ENCODE measurements at places on chromosomes 5 and 9.

DNA sequence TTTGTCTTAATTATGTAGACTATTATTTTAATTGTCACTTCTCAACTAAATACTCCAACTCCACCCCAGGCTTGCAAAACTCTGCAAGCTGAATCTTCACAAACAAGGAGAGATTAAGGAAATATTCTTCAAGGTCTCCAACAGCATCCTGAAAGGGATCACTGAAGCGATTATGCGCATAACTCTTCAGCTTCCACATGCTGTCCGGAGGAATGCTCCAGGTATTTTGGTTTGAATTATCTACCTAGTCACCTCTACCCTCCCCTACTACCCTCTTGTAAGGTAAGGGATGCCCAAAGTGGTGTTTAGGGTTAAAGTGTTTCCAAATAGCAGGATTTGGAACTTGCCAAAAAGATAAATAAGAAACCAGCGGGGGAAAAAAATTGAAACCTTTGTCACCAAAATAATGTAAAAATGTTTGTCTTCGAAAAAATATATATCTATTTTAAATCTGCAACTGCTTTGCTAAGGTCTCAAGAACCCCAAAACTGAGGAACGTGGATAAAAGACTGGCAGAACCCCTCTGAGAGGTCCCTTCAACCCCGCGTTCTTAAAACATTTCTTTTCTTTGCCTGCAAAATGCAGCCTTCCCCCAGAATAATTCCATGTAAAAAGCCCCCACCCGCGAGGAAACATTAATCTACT is 11.6 kb downstream of the PTCH1 start:
- DNase-seq = no peak

- DNase-seq = no peak
These were observed 32.0 kb upstream of the ADAM19 start for GRCh38 chr5:157607371-157608161.

GRCh38 chr5:175715627-175716522 is 58.0 kb downstream of the HRH2 start:
- DNase-seq = no peak

- no peak for DNase-seq
These were observed 209.5 kb upstream of the MVB12B start for GRCh38 chr9:126117158-126117425.

DNA sequence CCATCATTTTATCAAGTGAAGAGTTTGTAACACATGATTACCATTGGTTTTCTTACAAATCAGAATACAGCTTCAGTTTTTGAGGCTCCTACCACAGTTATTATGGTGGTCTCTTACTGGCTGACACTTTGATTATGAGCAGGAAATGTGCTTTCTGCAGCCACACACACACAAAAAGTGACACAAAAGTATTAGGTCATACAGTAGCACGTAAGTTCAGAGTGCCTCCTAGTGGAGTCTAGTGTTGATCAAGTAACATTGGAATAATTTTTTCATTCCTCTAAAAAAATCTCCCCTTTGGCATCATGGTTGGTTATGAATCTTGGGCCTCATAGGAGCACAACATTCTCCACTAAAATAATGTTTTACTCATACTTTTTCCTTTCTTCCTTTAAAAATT is 37.6 kb downstream of the PAM start:
- DNase-seq = no peak

DNA sequence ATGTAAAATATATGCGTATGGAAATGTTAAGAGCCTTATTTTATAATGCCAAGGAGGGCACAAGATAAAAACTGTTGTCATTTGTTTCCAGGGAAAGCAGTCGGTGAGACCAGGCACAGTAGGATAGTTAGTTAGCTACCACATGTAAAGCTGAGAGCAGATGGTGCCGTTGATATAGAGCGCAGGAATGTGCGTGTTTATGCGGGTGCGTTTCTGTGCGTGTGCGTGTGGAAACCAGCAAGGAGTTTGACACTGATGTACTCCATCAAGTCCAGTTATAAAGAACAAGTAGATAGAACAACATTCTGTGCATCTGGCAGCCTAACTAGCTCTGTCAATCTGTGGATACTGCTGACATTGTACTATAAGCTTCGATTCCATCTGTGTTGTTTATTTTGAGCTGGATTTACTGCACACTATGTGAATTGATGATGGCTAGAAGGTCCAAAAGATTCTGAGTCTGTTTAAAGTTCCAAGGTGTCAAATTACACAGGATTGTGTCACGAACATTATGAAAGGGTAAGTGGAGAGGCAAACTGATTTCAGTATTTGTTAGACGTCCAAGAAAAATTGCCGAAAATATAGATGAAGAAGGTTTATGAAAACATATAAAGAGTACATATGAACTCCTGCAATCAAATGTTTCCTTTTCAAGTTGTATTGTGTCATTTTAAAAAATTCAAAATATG is 494.9 kb upstream of the MEF2C start:
- no peak for DNase-seq

DNA sequence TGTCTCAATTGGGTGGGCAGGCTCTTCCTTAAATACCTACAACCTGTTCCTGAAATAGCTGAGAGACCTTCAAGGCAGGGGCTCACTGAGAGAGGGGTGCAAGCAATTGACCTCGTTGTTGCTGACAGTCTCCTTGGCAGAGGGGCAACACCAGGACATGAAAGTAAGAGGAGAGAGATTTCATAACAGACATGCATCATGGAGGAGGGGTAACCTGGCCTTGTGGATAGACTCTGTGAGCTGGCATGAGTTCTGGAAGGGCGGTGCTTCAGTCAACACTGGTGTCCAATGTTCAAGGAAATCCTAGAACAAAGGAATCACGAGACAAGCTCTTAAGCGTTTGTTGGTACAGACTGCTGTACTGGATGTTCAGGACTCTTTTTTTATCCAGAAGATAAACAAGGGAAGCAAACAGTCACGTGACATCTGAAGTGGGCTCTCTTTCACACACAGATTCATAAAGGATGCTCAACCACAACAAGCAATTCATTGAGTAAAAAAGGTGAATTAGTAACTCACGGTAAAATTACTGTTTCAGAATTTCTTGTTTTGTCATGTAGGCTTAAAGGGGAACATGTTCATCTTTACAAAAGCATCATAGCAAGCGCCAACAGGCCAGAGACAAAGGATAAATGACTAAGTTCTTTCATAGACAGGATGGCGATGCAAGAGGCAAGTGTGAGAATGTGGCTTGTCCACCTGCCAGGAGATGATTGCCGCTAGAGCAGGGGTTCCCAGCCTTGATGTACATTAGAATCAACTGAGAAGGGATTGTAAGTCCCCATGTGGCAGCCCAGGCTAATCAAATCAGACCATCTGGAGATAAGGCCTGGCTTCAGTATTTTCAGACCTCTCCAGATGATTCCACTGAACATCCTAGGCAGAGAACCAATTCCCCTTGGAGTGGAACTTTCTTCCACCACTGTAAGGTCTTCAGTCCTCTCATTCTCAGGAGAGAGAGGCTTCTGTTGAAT is 20.7 kb downstream of the ANKRA2 start:
- DNase-seq = no peak

DNA sequence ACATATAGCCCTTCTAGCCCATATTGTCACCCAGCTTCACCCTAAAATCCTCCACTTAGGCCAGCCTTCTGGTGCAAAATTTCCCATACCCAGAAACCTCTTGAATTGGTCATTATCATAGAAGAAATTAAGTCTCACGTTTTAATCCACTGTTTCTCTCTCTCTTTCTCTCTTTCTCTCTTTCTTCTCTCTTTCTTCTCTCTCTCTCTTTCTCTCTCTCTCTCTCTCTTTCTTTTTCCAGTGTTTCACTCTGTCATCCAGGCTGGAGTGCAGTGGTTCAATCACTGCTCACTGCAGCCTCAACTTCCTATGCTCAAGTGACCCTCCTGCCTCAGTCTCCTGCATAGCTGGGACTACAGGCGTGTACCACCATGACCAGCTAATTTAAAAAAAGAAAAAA is 363.4 kb downstream of the TMEM167A start:
- no peak for DNase-seq

DNA sequence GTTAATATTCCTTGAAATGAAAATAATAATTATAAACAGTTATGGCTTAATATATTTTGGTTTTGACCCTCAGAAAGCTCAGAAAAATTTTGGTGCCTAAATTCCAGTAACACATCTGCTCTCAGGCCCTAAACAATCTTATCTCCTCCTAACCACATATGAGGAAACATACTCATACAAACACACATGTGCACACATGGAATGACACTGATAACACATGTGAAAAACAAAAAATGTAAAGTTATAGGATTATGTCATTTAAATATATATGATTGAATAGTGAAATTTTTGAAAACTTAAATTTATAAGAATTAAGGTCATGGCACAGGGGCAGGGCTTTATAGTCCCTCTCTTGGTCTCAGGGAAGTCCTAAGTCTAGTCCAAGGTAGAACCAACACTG is 127.2 kb upstream of the TRPC7 start:
- no peak for DNase-seq

GRCh38 chr9:4506490-4506889 is 16.2 kb downstream of the SLC1A1 start:
- no peak for DNase-seq

- peak; percentile 79 for DNase-seq
These were observed 739 bp downstream of the PPP2CA start for GRCh38 chr5:134224888-134225779.

Measured in neuronal stem cell (in vitro differentiated cells).